ENCODE measurements at places on chromosomes 4 and X.
A peak's percentile ranks its signal among the peaks of the same experiment; 100 is the strongest.

GRCh38 chrX:70527053-70527452 lies 82.4 kb downstream of the DLG3 start:
- no peak for DNase-seq

- no peak for DNase-seq
These were observed 311.6 kb downstream of the FAM133A start for GRCh38 chrX:93985344-93986307.

- DNase-seq, result no peak
These were observed 2163.0 kb upstream of the AGA start for GRCh38 chr4:179605196-179605595.

DNA sequence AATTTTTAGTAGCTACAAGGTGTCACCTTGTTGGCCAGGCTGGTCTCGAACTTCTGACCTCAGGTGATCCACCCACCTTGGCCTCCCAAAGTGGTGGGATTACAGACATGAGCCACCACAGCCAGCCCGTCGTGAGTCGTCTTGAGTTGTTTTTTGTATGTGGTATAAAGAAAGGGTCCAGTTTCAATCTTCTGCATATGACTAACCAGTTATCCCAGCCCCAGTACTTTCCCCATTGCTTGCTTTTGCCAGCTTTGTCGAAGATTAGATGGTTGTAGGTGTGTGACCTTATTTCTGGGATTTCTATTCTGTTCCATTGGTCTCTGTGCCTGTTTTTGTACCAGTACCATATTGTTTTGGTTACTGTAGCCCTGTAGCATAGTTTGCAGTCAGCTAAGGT lies 105.9 kb downstream of the OR13H1 start:
- DNase-seq, result no peak

GRCh38 chr4:138972956-138973801 lies 42.4 kb upstream of the NOCT start:
- DNase-seq, result no peak

DNA sequence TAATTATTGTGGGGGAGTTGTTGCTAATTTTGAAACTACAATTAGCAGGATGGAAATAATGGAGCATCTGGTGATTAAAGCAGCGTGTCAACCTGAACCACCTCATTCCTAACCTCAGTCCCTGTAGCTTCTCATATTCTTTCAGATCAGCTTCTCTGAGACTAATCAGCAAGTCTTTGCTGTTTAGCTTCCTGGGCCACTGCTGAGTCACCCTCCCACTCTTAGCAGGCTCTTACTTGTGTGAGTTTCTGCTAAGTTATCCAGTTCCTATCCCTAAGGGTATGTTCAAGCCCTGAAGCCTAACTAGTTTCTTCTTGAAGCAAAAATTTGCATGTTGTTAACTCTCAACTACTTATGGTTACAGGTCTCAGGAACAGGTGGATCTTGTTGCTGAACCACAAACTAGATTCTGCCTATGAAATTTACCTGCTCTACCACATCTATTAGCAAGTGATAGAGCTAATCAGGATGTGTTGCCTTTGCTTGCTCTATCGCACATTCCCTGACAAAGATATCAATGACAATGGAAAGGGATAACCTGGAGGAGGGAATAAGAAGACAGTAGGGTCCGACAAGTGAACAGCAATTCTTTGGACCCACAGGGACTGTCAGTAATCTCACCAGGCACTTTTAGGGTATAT lies 134.2 kb downstream of the EIF4E start:
- peak; percentile 37 for DNase-seq

GRCh38 chr4:16693641-16694040 lies 204.8 kb downstream of the LDB2 start:
- no peak for DNase-seq

DNA sequence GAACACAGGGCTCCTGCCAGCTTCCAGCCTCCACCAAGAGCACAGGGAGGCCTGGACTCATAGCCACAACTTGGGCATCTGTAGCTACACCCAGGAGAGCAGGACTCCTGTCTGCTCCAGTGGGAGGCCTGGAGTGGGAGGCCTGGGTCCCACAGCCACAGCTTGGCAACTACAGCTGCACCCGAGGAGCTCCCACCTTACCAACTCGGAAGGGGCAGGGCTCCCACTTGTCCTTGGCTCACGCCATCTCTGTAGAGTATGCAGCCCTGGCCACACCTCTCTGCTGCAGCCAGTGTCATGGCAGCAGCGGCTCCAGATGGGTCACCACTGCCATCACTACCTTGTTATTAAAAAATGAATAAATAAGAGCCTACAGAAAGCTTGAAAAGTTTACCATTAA lies 45.5 kb downstream of the ARAP2 start:
- DNase-seq, result no peak

DNA sequence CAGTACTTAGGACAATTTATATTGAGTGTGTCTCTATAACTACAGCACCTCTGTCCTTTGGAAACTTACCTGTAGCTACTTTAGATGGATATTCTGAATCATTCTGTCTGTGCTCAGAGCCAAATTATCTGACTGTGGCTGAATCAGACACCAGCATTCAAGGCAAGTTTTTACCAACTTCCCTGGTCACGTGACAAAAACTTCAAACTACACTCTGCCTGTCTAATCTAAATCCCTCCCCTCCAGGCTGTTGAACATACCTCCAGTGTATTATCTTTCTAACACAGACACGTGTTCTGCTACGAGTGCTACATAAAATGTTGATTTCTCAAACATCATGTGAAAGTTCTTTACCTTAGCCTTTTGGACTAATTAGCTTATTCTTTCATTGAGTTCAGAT lies 641.2 kb upstream of the CPEB2 start:
- no peak for DNase-seq

DNA sequence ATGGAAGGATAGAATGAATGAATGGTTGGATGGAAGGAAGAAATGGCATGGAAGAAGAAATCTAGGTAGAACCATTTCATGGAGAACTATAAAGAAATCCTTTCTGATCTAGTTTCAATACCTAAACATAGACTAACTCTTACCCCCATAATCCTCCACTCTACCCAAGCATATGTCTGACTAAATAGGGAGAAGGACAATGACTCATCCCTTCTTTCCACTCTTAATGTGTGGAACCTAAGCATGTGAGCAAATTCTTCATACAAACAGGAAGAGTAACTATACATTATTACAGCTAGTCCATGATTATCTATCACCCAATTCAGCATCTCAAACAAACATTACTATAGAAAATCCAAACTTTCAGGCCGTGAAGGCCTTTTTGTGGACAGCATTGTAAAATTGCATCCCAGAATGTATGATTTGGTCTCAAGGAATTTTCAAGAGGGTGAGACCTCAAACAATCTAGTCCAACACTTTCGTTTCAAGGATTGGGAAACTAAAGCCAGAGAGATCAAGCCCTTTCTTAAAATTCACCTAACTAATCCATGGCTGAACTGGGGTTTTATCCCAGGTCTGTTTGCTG lies 11.2 kb downstream of the C1QTNF7 start:
- DNase-seq, result no peak

GRCh38 chr4:146465628-146466027 lies 56.1 kb downstream of the SLC10A7 start:
- DNase-seq, result no peak

- no peak for DNase-seq
These were observed 54.3 kb downstream of the IGFBP7 start for GRCh38 chr4:57055886-57056285.

GRCh38 chr4:87353592-87353991 lies 30.9 kb upstream of the HSD17B13 start:
- DNase-seq, result peak; percentile 3

DNA sequence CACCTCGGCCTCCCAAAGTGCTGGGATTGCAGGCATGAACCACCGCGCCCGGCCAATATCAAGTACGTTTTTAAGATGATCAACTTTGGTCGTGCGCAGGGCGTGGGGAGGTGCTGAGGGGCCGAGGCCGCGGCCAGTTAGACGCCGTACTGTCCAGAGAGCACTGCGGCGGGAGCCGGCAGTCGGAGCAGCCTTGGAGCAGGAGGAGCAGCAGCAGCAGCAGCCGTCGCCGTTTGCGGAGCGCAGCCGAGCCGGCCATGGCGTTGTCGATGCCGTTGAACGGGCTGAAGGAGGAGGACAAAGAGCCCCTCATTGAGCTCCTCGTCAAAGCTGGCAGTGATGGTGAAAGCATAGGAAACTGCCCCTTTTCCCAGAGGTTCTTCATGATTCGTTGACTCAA lies 8.5 kb upstream of the USP9X start:
- no peak for DNase-seq

DNA sequence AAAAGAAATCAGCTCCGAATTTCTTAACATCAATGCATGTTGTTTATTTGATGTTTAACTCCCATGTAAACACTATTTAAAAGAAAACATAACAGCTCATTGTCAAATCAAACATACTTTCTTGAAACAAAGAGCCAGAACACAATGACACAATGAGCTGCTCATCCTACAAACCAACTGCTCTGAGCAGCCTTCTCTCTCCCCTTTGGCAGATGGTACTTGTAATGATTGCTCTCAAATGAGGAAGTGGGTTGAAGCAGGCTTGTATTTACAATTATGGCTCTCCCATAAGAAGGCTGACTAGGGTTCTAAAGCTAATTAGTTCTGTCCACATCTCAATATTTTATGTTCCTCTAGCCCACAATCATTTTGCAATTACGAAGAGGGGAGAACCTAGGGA lies 637.8 kb upstream of the ADGRL3 start:
- no peak for DNase-seq

DNA sequence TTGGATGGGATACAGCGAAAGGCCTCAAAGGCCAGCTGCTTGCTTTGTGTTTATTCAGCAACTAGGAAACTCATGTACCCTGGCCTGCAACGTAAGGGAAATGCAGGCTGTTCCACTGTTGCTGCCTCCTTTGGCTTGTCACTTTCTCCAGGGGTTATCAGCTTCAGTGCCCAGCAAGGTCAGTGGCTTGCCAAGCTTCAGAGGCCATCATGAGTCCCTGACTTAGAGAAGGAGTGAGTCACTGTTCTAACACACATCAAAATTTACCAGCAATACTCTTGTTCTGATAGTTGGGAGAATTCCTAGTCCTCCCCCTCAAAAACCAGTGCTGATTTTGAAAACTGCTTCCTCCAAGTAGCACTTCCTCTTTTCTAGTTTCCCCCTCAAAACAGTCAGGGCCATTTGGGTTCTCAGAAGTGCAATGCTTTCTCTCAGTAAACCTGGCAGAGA lies 250.8 kb downstream of the ARHGAP24 start:
- no peak for DNase-seq

GRCh38 chrX:110322603-110323002 lies 4.7 kb upstream of the AMMECR1 start:
- no peak for DNase-seq

DNA sequence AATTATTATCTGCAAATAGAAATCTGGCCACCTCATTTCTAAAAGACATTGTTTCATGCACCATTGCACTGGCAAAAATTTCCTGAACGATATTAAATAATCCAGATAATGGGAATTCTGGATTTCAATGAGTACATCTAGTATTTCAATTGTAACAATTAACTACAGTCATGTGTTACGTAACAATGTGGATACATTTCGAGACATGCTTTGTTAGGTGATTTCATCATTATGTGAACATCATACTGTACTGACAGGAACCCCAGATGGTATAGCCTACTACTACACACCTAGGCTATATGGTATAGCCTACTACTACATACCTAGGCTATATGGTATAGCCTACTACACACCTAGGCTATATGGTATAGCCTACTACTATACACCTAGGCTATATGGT lies 14.8 kb downstream of the LAMTOR3 start:
- no peak for DNase-seq

GRCh38 chrX:10702031-10702430 lies 81.6 kb upstream of the MID1 start:
- DNase-seq, result no peak

- peak; percentile 50 for DNase-seq
These were observed 32.1 kb upstream of the MTNR1A start for GRCh38 chr4:186587416-186588018.

GRCh38 chr4:158810487-158811215 lies 41.8 kb downstream of the FNIP2 start:
- DNase-seq, result no peak

GRCh38 chrX:68413254-68413653 lies 20.0 kb downstream of the OPHN1 start:
- no peak for DNase-seq

GRCh38 chr4:27059446-27059845 lies 198.8 kb downstream of the STIM2 start:
- no peak for DNase-seq

- DNase-seq, result peak; percentile 7
These were observed 153.8 kb upstream of the AGA start for GRCh38 chr4:177596035-177596434.

DNA sequence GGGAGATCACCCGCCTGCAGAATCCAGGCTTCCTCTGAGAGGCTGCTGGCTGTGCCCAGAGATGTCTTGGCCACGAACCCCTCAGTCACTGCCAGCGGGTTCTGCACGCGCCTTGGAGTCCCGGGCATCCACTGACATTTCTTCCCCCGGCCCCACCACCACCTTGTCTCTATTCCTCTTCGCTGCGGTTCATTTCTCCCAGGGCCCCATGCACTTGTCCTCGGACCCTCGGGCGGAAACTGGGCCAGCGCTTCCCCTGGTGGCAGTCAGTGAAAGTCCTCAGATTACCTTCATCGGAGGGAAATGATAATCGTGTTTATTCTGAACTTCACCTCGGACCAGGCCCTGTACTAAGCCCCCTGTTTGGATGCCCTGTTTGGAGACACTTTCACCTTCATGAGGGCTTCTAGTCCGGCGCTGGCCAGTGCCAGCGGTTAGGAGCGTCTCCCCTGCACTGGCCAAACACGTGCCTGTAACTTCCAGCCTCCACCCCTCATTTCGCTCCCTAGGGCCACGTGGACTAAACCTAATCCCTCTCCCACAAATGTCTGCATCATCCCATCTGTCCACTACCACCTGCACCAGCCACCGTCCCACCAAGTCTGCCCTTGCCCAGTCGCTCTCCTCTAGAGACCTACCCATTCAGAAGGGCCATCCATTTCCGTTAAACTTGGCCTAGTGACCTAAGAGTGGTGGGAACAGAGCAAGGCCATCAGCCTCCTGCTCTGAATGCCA lies 82.0 kb downstream of the DCTD start:
- DNase-seq, result no peak

- no peak for DNase-seq
These were observed 28.3 kb downstream of the FAT1 start for GRCh38 chr4:186695392-186695791.

DNA sequence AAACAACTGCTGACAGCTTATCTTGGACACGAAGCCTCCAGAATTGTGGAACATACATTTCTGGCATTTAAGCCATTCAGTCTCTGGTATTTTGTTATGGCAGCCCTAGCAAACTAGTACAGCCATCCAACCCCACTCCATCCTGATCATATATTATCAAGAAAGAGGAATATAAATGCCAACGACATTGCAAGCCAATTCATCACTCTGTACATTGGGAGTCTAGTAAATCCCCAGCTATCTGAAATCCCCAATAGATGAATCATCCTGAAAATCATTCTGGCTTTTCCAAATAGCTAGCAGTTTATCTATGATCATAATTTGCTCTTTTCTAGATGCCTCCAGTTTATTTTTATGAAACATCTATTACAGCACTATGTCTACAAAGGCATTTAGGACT lies 41.1 kb downstream of the FRMD7 start:
- no peak for DNase-seq

DNA sequence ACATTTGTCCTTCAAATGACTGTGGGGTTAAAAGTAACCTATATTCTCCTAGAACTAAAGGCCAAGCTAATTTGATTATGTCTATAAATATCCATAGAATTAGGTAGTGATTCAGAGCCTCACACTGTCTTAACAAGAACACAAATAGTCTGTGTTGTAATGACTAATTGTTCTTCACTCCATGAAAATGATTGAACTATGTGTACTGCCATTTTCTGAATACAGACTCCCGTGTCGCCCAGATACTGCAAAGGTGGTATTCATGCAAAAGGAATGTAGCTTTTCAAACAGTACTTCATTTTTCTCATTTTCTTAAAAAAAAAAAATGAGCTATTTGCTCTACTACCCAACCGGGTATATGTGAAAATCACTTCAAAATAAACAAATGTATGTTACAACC lies 11.3 kb upstream of the PHKA2 start:
- DNase-seq, result no peak

All from stimulated activated CD4-positive, alpha-beta T cell treated with anti-CD3 and anti-CD28 coated beads, Interleukin-12 subunit alpha, Interleukin-12 subunit beta, amount 100 ng/mL, for 4 hours (primary cell).